ENCODE measurements at places on chromosomes 5 and 9.

DNA sequence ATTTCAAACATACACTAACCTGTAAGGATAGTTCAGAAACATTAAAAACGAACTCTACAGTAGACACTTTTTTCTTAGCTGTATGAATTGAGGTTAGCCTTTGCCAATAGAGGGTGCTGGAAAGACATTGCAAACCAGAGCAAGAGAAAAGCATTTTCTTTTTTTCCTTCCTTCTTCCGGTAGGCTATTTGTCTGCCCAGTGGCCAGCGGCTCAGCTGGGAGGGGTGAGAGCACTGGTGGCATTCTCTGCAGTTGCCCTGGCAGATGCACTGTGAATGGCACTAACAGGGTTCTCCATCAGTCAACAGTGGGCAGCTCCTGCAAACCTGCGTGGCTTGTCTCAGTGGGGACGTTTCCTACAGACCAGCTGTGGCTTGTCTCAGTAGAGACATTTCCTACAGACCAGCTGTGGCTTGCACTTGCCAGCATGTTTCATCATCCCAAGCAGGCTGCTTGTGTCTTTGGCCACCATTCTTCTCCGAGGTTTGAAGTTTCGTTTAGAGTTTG is 984.5 kb upstream of the CDH18 start:
- DNase-seq, result no peak

DNA sequence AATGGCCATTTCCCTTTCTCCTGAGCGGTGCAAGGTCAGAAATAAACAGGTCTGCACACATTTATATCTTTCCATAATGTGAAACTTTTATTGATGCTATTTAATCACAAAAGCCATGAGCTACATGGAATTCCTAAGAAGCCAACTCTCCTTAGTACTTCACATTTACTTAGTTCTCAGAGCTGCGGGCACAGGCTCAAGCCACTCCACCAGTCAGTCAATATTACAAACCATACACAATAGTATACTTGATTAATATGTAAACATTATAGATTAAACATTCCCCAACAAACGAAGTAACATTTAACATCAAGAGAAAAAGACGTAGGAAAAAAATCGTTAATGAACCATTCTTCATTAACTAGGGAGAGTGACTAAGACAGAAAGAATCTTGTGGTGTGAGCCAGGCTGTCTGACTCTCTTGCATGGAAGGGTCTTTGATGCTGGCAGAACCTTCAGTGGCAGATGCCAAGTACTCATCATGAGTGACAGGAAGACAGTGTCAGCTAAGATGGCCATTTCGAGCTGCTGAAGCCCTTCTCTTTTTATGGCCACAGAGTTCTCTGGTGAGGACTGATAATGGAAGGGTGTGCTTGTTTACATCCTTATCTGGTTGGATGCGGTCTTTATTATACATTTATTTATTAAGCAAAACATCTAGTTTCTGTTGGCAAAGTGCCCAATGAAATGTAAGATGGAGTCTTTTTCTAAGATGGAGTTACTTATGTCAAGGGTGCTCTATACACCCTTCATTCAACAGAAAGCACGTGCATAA is 115.5 kb upstream of the TUT7 start:
- DNase-seq, result no peak

- DNase-seq, result no peak
These were observed 127.5 kb downstream of the SUSD1 start for GRCh38 chr9:112047538-112048066.

DNA sequence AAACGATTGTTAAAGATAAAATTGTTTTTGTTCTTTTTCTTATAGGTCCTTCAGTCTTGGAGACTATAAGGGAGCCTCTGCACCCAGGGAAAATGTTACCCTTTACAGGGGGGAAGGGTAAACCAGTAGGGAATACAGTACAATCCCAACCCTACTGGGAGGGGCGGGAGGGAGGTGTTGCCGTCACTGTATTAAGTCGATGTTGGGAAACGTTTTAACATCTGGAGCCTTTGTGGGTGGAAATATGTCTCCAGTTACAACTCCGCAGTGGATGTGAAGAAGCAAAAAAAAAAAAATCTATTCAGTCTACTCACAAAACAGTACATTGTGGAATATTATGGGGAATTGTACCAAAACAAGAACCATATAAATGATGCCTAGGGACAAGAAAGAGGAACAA is 47.2 kb upstream of the FCHO2 start:
- no peak for DNase-seq

GRCh38 chr5:91206103-91206502 is 177.0 kb downstream of the ARRDC3 start:
- no peak for DNase-seq

GRCh38 chr5:54942064-54942778 is 43.2 kb downstream of the ESM1 start:
- DNase-seq, result no peak

GRCh38 chr5:177306674-177307543 is 3.3 kb downstream of the PRELID1 start:
- DNase-seq, result no peak

- no peak for DNase-seq
These were observed 44.2 kb downstream of the ROPN1L start for GRCh38 chr5:10485897-10486296.

DNA sequence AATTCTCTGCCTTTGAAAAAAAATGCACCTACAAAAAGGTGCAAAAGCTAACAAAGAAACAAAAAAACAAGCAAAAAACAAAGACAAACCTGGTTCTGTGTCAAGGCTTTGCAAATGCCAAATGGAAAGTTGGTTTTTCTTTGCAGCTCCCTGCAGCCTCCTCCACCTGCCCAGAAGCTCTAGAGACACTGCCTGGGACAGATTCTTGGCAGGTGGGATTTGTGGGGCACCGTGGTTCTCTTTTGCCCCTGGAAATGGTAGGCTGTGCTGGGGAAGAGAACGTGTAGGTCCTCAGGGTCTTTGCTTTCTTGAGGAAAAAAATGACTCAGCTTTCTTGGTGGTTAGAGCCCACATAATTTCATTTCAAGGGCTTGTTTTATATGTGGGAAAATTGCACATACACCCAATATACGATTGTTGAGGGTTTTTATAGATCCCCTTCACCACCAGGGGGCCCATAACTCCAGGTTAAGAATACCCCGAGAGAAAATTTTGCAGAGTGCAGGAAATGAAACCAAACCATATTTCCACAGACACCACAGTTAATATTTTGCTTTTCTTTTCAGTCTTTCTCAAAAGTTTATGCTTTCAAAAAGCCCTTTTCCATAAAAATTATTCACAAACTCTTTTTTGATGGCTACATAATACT is 58.7 kb downstream of the NXNL2 start:
- no peak for DNase-seq

DNA sequence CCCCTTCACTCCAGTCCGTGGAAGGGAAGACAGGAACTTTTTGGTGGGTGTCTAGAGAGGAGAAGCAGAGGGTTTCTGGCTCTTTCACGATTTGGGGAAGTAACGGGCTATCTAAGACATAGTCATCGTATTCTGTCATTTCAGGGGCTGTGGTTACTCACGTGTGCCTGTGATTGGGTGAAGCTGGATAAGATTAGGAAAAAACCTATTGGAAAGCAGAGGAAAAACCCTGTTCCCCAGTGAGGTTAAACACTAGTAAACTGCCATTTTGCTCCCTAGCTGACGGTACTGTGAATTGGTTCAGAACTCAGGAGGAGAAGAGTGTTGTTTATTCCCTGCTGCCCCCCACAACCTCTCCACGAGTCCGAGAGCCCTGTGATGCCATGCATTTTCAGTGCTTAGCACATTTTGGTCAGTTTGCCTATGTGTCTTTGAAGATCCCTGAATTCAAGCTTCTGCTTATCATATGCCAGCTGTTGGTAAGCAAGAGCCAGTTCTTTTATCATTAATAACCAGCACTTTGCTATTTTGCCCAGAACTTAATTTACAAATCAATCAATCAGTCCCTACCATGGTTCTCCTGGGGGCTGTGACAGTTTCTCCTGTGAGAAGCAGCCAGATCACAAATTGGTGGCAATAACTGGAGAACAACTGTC is 45.1 kb upstream of the ROR2 start:
- no peak for DNase-seq

GRCh38 chr5:151721087-151721646 is 34.5 kb upstream of the SPARC start:
- DNase-seq, result no peak

DNA sequence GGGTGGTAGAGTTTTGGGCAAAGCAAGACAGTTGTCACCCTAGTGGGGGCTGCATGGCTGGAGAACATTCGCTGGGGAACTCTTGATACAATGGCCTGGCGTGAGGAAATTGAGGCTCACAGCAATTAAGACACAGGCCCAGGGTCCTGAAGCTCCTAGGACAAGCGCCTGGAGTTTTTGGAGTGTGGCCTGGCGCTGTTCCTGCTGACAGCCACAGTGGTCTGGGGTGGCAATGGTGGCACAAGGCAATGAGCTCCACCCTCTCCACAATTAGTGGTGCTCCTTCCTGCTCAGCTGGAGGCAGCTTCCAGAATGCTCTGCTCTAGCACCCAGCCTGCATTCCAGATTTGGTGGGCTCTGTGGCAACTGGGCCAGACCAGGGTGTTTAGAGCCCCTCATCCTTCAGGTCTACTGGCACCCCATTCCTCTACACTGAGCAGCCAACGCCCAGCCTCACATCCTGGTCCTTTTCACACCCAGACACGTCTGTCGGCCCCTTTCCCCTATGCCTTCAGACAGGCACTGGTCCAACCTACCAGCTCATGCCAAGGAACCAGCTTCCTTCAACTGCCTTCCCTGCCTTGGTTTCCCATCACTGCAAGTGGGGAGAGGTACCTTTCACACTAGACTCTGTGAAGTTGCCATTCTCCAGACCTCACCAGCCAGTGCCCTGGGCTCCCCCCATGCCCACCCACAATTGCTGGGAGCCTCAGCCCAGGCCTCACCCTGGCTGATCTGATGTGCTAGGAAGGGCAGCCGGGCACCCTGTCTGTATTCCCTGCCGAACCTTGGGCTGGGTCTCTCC is 138.1 kb upstream of the COL5A1 start:
- no peak for DNase-seq

DNA sequence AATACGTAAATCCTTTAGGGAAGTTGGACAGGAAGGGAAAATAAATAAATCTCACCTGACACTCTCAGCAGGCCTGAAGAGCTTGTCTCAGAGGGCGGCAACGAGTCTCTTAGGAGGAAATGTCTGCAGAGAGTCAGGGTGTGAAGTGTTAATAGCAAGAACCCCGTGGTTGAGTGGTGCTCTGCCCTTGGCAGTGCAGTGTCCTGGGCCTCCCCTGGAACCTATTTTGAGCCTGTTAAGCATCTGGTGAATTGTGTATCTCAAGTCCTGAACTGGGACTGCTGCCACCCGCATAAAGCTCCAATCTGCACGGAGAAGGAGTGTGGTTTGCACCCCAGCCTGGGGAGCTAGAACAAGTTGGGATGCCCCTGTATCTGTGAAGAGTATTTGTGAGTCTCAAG is 211.8 kb downstream of the GOLPH3 start:
- DNase-seq, result no peak

DNA sequence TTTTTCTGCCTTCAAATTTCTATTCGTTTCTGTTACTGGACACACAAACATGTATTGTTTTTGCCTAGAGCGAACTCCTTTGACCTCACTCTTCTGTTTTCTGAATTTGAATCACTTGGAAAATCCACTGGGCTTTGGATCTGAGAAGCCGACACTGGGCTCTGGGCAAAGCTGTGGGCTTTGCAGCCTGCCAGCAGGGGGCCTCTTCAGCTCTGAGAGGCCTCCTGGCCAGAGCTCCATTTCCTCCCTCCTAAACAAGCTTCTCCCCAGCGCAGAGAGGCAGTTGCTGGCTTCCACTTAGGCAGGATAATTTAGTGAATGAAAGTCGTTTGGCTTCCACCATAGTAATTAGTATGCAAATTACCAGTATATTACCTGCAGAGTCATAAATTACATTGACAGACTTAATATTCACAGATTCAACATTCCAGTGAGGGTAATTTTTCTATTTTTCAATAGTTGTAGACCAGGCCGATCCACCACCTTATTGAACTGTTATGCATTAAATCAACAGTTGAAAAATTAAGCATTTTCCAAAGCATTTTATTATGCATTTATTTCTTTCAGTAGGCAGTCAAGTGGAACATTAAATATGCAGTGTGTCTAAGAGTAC is 104.0 kb upstream of the ZNF366 start:
- DNase-seq, result no peak

Measured in cortex of kidney (tissue), 1 donor.